CD4-positive, alpha-beta T cell treated with Interleukin-4 for 1 hour (primary cell): ENCODE measurements at places on chromosomes 11 and 22.

DNA sequence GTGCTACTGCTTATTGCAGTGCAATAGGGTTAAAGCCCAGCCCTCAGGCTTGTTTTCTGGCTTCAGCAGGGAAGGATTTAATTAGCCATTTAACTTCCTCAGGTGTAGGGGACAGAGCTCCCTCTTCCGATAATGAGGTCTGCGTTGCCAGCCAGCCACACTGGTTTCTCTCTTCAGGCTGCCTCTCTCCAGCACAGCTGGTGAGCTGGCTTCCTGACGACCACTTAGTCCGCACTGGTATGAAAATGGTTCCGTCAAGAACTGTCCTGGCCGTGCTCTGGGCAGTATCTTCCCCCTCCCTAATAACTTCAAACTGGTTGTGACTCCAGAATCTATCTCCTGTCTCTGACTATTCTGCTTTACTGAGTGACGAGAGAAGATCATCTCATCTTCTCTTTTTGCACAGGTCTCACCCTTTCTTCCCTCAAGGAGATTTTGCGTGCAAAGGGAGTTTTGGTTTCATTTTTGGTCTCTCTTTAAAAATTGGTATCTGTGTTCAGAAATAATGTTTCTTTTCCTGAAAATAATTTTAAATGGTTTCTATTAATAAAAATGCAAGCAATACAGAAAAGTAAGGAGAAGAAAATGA is 49.2 kb downstream of the CNTN5 start:
- no peak for DNase-seq

- no peak for DNase-seq
Observed at GRCh38 chr11:9155930-9156329, 64.5 kb upstream of the SCUBE2 start.

DNA sequence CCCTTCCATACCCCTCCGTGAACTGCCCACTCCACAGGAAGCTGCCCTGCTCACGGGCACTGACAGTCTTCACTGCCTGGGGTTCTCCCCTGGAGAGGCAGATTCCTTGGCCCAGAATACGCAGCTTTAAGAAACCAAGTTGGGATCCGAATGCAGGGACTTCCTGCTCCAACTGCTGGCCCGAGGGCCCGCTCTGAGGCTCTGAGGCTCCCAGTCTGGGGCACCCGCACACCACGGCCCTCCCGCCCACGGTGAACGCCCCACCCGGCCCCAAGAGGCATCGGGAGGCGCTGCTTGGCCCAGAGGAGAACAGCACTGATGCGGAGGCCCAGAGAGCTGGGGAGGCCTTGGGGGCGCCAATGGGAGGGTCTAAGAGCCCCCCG is 42.3 kb downstream of the IGF2 start:
- DNase-seq = no peak

GRCh38 chr11:77035039-77035438 is 841 bp downstream of the B3GNT6 start:
- DNase-seq = no peak

GRCh38 chr11:132451942-132452601 is 1080.2 kb downstream of the OPCML start:
- DNase-seq = no peak

GRCh38 chr11:118628432-118628831 is 21.0 kb downstream of the PHLDB1 start:
- no peak for DNase-seq

- DNase-seq = no peak
Observed at GRCh38 chr11:134541951-134542350, 129.9 kb upstream of the B3GAT1 start.

DNA sequence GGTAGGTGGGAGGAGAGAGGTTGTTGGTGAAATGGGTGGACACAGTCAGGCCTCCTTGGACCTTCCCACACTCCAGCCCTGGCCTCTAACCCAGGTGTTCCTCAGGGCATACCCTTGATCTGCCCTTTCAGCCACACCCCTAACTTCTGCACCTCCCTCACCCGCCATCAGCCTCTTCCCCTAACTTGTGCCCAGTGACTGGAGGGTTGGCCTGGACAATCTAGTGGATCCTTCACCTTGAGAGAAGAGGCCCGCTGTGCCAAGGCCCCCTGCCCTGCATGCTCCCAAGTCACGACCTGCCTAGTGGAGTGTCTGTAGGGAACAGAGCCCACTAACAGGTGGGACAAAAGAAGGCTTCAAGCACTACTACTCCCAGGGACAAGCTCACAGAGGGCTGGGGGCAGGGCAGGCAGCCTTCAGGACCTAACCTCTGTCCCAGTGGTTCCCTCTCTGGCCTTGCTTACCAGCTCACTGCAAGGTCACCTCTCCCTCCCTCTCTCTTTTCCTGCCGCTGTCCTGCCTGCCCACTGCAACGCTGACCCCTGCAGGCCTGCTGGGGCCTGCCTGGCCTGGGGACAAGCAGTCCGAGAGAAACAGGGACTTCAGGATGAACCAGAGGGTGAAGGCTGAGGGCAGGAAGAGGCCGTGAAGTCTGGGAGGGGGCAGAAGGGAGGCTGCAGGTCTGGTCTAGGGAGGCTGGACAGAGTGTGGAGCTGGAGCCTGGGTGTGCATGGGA is 3.3 kb downstream of the SYT7 start:
- no peak for DNase-seq

DNA sequence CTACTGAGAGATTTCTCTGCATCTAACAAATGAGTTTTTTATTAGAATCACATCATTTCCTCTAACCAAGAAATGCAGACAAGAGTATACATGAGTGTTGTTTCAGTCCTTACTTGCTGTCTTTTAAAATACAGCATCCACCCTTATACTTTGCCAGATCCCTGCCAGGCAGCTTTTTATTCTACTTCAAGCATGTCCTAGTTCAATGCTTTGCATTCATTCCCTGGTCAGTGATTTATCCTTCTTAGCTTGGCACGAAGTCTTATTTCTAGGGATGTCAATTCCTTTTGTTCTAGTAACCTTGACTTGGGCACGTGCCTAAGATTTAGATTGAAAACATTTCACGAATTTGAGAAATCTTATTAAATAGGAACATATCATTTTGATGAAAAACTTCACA is 307.2 kb upstream of the MPPED2 start:
- DNase-seq = no peak

DNA sequence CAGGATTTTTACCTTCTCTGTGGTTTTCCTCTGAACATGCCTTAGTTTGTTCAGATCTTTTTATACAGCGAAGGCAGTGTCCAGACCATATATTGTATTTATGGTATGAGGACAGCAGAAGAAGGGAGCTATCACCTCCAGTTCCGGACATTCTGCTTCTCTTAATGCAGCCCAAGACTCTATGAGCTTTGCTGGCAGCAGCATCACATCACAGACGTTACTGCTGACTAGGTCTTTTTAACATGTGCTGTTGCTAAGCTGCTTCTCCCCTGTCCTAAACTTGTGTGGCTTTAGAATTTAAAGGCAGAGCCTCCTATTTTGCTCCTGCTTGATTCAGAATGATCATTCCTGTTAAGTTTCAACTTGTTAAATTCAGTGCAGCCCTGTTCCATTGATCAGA is 13.4 kb downstream of the MICAL2 start:
- no peak for DNase-seq

- no peak for DNase-seq
Observed at GRCh38 chr22:48937032-48937639, 890.5 kb downstream of the BRD1 start.

DNA sequence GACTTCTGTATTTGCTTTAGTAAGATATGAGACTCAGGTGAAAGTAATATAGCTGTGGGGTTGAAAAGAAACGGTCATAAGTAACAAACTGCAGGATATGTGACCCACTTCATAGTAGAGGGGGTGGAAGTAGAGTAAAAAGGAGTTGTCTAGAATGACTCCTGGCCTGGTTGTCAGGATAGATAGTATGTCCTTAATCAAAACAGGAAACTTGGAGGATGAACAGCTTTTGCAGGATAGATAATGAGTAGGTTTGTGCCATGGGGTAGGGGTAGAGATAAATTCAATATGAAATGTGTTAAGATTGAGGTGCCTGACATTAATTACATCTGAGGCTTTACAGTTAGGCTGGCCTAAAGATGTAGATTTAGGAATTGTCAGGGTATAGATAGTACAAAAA is 47.0 kb upstream of the B3GNT6 start:
- no peak for DNase-seq

DNA sequence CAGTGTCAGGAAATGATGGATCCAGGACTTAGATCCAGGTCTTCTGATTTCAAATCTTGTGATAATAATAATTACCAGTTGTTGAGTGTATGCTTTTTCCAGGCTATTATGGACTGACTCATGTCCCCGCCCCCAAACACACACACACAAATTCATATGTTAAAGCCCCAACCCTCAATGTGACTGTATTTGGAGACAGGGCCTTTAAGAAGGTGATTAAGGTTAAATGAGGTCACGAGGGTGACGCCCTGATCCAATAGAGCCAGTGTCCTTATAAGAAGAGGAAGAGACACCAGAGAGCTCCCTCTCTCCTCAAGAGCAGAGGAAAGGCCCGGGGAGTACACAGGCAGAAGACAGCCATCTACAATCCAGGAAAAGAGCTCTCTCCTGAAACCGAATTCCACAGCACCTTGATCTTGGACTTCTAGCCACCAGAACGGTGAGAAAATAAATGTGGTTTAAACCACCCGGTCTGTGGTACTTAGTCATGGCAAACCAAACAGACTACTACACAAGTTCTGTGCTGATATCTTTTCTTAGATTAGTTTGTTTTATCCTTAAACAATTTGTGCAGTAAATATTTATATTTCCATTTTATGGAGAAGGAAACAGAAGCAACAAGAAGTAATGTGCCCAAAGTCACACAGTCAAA is 8.2 kb downstream of the TMPRSS5 start:
- DNase-seq = no peak

DNA sequence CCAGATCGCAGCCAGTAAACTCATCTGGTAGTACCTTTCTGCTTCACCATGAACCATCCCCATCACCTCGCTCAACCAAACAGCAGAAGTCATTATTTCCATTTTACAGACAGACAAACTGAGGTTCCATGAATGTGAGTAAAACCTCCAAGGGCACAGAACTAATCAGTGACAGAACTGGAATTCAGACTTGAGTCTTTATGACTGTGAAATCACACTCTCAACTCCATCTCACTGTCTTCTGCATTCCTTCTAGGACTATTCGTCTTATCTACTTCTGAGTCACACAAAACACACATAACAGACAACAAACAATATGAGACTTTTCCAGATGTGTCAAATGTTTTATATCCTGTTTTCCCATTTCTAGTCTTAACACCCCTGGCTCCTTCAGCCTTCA is 9.3 kb upstream of the NUP50 start:
- no peak for DNase-seq

GRCh38 chr11:59691156-59691555 is 22.3 kb upstream of the PATL1 start:
- no peak for DNase-seq

DNA sequence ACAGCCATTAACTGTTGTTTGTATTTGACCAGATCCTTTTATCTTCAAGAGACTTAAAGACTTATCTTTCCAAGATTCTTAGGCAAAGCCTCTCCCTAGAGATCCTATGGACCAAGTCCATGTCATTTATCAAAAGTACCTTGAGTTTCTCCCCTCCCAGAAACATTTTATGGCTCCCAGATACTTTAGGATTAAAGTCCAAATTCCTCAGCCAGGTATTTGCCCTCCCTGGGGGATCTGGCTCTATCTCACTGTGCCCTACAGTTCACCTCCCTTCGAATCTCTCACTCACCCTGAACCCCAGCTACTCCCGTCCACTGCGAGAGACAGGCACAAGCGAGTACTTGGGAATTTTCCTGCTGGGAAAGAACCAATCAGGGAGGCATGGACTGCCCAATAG is 11.9 kb downstream of the MS4A8 start:
- no peak for DNase-seq

DNA sequence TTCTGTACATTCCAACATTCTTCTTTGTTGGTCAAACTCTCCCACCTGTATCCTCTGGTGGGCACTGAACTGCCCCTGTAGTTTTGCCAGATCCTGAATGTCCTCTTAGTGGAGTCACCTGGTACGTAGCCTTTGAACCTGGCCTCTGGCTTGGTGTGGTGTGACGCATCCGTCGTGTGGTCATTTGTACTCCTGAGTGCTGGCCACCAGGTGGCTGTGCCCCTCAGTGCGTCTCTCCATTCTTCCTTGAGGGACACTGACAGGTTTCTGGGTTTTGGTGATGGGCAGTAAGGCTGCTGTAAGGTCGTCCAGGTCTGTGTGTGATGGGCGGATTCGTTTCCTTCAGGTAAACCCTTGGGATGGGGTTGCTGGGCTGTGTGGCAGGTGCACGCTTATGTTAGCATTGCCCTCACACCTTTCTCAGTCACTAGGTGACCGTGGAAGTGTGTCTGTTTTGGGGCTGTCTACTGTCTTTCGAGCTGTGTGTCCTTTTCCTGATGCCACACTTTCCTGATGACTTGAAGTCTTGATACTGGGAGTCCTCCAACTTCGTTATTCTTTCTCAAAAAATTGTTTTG is 13.6 kb upstream of the RANBP1 start:
- no peak for DNase-seq

DNA sequence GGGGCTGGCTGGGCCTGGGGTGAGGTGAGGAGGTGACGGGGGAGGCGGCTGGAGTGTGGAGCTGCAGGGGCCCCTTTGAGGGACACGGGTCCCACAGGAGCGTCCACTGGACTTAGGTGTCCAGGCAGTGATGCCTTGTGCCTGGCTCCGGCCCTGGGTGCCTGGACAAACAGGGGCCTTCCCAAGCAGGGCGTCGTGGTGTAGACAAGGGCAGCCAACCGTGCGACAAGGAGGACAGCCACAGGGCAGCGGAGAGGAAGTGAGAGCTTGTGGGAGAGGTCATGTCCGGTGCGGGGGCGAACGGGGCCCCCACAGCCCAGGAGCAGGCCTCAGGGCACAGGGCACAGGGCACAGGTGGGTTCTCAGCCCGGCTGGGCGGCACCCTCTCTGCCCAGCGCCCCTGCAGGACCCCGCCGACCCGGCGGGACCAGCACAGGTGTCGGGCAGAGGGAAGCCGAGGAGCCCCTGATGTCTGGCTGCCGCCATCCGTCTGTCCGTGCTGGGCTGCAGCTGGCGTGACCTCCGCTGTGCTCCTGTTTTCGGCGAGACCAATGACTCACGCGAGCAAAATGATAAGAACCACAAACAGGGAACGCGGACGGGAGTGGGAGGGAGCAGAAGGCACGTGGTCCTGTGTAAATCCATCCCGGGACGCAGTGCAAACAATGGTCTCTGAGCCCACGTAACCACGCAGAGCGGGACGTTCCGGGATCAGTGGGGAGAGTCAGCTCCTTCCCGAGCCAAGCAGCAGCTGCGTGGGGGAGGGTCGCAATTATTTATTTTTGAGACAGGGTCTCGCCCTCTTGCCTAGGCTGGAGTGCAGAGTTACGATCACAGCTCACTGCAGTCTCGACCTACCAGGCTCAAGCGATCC is 49.1 kb upstream of the A4GALT start:
- DNase-seq = no peak

DNA sequence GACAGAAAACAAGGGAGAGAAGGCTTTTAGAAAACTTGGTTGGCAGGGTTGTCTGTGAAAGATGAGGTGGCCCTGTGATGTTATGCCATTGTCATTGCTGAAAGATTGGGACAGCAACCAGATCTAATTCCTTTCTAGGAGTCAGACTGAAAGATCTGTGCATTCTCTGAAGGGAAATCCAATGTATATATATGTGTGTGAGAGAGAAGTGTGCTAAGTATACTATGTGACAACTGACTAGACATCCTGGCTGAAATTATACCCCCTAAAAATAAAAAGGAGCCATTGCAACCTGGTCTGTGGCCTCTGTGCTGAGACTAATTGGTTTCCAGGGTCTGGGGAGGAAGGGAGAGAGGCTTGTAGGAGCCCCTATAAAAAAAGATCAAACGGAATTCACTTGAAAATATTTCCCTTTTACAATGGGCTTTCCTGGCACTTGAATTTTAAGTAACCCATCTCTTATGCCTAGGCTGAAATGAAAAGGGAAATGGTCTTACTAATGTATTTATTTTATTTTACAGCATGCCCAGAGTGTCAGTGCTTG is 1.2 kb upstream of the MPPED2 start:
- no peak for DNase-seq
